ENCODE measurements at places on chromosomes 13 and 19. TPM values are rescaled to one million over a fixed set of nuclear protein-coding genes. Genes with fewer than 3 reads are reported as not detected.

Gene FLT1
- 42.0 TPM for total RNA-seq

Gene ATP4B
- not detected for total RNA-seq

GRCh38 chr13:92951273-92951890, 275.2 kb upstream of the GPC6 start:
- DNase-seq: no peak

DNA sequence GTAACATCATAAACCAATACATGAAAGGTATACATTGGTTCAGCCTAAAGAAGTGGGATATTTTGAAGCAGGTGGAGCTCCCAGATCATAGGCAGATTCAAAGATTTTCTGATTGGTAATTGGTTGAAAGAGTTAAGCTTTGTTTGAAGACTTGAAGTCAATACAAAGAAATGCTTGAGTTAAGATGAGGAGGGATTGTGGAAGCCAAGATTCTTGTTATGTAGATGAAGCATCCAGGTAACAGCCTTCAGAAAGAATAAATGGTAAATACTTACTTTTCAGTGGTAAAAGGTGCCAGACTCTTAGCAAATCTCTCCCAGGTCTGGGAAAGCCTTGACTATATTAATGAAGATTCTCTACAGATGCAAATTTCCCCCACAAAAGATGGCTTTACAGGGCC, 49.3 kb upstream of the FAM216B start:
- DNase-seq: no peak

Gene LGALS7B
- total RNA-seq: not detected

- DNase-seq: no peak
Observed at GRCh38 chr13:49579501-49579900, 5.9 kb downstream of the RCBTB1 start.

GRCh38 chr13:32159137-32159869, 127.7 kb downstream of the FRY start:
- DNase-seq: no peak
